ENCODE measurements at places on chromosomes 1 and 21.
A peak's percentile ranks its signal among the peaks of the same experiment; 100 is the strongest.

DNA sequence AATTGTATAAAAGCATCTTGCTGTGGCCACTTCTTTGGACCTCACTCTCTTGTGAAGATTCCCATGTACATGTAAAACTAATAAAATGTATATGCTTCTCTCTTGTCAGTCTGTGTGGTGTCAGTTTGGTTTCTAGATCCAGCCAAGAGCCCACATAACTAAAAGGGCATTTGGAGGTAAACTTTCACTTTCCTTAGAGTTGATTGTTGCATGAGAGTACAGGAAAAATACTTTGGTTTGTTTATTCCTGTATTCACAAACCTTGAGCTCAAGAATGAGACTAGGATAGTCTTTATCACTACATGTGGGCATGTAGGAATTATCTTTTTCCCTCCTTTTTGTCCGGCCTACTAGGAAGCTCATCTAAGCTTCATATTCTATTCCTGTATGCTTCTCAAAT lies 50.9 kb downstream of the KCTD3 start:
- no peak for DNase-seq

DNA sequence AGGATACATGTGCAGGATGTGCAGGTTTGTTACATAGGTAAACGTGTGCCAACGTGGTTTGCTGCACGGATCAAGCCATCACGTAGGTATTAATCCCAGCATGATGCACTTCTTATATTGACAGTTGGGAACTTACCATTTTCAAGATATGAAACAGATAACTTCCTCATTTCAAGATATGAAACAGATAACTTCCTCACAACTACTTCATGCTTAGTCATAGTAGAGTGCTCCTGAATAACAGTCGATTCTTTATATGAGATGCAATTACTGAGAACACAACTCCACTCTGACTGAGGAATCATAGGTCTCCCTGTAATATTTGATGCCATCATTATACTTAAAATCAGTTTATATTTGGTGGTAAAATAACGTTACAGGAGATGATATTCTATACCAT lies 1124.3 kb downstream of the AMY1C start:
- DNase-seq, result no peak

DNA sequence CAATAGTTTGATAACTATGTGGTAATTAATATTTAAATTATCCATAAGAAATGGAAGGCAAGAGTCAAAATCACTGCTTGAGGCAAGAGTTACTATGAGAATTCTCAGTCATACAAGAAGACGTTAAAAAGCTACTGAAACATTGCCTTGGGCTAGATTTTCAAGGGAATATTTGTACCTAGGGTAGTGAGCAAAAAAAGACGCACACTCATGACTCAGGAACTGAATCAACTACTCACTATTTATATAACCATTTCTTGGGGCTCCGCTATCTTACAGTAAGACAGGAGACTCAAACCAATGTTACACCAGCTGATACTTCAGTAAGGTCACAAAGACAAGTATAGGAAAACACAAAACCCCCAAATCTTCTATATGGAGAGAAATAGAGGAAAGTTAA lies 151.5 kb upstream of the RNPC3 start:
- DNase-seq, result no peak

- no peak for DNase-seq
Observed at GRCh38 chr1:244077473-244078220, 26.6 kb downstream of the ZBTB18 start.

GRCh38 chr21:26437326-26438009 lies 135.6 kb downstream of the CYYR1 start:
- DNase-seq, result no peak

DNA sequence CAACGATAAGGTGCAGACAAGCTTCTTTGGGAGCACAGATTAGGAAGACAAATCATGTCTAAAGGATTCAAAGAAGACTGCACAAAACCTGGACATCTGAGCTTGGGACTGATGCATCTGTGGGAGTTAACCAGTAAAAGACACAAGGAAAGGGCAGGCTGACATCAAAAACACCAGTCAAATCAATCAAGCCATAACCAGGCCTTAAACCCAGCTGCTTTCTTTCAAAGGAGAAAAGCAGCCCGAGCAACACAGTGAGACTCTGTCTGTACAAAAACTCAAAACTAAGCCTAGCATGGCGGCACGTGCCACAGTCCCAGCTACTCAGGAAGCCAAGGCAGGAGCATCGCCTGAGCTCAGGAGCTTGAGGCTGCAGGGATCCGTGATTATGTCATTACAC lies 411.6 kb downstream of the SMYD3 start:
- no peak for DNase-seq

GRCh38 chr21:36059823-36060158 lies 535 bp downstream of the SETD4 start:
- DNase-seq, result no peak

GRCh38 chr1:205971082-205971481 lies 27.8 kb upstream of the SLC26A9 start:
- DNase-seq, result no peak

GRCh38 chr1:154129391-154129970 lies 25.4 kb downstream of the NUP210L start:
- DNase-seq, result no peak

- peak; percentile 41 for DNase-seq
Observed at GRCh38 chr1:88655685-88656299, 28.3 kb upstream of the PKN2 start.

Measured in stimulated activated naive CD4-positive, alpha-beta T cell (primary cell).